NCI-H1048 (cell line): ENCODE measurements at places on chromosomes 16 and 17.

DNA sequence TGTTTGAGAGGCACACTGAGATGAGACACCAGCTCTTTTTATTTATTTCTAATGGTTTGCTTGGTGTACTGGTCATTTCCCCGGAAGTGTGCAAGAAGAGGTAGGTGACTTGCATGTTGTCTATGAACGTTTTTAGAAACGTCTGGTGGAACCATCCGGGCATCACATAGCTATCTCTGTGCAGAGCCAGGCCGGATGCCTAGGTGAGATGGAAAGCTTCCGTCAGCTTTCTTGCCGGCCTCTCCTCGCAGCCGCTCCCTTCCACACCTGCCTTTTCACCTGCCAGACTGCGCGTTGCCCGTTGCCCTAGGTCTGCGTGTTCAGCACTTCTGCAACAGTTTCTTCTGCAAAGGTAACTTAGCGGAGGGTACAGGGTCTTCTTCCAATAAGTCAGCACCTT is 416.0 kb downstream of the WWOX start:
- DNase-seq: no peak

DNA sequence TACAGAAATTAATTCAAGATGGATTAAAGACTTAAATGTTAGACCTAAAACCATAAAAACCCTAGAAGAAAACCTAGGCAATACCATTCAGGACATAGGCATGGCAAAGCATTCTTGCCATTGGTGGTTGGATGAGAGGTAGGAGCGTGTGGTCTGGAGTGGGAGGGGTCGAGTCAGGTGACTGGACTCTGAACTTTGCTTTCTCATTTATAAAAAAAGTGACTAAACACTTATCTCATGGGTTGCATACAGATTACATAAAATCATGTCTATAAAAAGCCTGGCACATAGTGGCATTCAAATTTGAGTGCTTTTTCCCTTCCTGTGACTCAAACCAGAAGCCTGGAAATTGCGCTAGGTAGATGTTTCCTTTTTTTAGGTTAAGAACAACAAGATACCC is 159.7 kb upstream of the SHISA6 start:
- no peak for DNase-seq

- no peak for DNase-seq
Observed at GRCh38 chr16:9680968-9681367, 501.3 kb downstream of the GRIN2A start.

- no peak for DNase-seq
Observed at GRCh38 chr17:83152745-83153611, 73.6 kb downstream of the METRNL start.

- DNase-seq: no peak
Observed at GRCh38 chr16:63960321-63960720, 1161.5 kb downstream of the CDH11 start.

GRCh38 chr16:67017421-67017750 is 11.6 kb upstream of the CBFB start:
- DNase-seq: no peak

DNA sequence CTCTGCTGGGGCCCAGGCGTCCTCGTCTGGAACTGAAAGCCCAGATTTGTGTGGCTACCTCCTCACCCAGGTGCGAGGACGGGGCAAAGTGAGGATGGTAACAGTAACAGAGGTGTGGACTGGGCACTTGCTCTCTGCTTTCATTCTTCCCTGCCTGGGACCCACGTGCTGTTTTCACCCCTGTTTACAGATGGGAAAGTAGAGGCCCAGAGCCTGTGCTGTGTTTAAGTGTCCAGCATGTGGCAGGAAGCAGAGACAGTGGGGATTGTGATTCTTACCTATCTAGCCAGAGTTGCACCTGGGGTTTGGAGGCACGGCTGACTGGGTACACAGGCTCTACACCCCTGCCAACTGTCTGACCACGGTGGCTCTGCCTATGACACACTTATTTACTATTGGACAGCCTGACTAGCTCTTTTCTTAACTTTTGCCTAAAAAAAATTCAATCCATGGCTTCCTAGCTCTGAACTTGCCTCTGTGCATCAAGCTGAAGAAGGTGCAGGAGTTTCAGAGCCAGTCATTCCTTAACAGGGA is 155.4 kb downstream of the CLEC16A start:
- no peak for DNase-seq

- no peak for DNase-seq
Observed at GRCh38 chr17:80813318-80813717, 178.3 kb upstream of the CHMP6 start.

DNA sequence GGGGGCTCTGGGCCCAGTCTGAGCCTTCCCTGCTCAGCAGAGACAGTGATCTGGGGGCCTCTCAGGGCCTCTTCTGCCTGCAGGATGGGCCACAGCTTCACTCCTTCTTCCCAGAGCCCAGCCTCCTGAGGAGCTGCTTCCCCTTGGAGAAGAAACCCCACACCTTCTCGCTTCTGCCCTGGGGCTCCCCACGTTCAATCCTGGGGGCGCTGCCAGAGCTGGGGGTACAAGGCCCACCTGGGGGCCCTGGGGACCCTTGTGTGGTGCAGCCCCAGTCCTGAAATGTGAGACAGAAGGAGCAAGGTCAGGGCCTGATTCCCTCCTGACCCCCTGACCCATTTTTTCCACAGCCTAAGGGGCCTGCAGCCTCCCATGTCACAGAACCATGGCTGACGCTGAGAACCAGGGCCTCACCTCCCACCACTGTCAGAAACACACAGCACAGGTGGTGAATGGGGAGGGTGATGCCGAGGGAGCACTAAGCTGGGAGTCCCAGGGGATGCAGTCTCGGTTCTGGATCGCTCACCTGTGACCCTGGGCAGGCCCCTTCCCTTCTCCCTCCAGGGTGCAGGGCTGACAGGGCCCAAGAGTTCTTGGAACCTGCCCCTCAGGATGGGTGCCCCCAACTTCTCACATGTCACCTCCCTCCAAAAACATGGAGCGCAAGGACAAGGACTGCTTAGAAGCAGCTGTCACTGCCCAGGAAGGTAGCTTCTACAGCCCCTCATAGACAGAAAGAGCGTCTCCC is 21.6 kb upstream of the MPO start:
- no peak for DNase-seq

GRCh38 chr17:7406235-7406825 is 1.3 kb upstream of the NLGN2 start:
- no peak for DNase-seq

DNA sequence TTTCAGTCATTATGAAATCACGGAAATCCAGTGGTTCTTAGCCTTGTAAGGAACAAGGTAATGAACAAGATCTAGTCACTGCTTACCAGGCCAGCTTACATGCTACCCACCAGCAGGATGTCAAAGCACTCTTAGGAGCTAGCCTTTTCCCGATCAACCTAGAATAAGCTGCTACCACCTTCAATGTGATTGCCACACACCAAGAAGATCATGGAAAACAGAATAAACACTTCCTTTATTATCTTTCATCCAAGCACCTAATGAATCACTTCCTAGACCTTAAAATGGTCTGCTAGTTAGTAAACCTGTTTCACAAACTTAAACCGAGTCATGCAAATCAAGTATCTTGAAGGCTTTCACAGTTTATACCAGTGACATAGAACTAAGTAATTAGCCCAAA is 5.0 kb downstream of the BBS2 start:
- DNase-seq: no peak

DNA sequence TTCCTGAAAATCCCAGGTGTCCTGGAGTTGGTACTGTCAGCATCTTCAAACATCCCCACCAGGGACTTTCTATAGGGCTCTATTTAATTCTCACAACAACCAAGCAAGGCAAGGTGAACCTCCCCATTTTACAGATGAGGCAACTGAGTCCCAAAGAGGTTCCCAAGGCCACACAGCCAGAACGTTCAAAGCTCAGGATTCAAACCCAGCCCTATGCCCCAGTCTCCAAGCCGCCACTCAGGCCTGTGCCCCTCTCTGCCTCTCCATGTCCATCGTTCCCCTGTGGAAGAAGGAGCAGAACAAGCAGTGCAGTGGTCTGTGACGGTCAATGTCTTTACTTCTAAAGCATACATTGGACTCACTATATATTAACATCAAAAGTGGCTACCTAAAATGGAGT is 6.1 kb downstream of the ZNF319 start:
- no peak for DNase-seq

DNA sequence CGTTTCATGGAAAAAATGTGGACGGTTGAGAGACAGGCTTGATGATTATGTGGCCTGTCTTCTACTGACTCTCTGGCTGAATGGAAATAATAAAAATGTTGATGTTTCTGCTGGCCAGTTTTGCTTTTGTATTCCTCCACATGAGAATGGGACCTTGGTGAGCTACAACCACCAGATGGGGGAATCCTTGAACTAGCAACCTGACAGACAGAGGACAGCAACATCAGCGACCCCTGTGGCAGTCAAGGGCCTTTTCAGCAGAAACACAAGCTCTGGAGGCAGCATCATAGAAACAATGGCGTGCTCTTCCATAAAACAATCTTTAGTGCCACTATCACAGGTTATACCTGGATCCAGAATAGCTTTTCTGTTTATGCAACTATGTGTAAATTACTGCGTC is 84.0 kb upstream of the ATP2A3 start:
- DNase-seq: no peak
